ENCODE measurements at places on chromosomes 1 and 21.
A peak's percentile ranks its signal among the peaks of the same experiment; 100 is the strongest.

- no peak for DNase-seq
Measured at GRCh38 chr1:230299191-230300006, 126.7 kb downstream of the PGBD5 start.

DNA sequence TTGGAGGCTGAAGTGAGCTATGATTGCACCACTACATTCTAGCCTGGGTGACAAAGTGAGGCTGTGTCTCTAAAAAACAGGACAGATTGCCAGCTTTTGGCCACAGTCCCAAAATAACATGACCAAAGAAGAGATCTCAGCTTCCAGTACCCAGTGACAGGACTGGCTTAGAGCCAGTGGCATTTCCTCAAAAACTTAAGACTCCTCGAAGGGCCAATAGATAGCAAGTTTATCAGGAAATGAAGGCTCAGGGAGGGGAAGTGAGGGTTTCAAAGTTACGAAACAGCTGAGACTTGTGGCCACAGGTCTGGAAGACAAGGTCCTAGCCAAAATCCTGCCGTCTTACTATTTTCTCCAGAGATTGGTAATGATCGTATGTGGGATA is 6.3 kb upstream of the TMEM39B start:
- peak; percentile 13 for DNase-seq

DNA sequence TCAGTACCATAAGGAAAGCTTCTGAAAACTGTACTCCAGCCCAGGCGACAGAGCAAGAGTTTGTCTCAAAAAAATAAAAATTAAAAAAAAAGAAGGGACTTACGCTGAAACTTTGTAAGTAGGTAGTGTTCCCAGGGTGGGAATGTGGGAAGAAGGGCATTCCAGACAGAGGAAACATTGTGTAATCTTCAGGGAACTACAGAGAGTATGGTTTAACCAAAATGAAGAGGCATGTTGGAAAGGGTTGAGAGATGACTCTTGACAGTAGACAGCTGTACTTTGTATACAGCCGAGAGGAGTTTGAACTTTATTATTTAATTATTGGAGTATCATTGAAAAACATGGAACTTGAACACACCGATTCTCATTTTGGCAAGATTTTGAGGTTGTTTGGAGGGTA is 43.0 kb downstream of the PPP2R5A start:
- no peak for DNase-seq

DNA sequence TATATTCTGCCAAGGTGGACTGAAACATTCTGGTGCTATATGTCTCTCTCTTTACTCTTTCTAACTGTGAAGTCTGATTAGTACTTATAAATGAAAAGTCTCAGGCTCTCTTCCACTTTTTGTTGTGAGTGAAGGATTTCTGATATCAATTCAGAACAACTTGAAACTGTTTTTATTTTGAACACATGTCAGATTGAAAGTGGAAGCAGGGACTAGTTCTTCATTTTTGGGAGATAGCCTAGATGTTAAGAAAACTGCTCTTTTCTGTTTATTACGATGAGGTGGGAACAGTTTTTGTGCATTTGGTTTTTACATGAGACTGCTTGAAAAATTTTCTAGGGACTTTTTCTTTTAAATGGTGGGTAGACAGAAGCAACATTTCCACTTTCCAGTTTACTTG is 14.5 kb upstream of the GBP3 start:
- no peak for DNase-seq

GRCh38 chr21:36489776-36490165 is 9.8 kb upstream of the CLDN14 start:
- DNase-seq = no peak
